ENCODE measurements at places on chromosomes 2 and 18. TPM values are rescaled to one million over a fixed set of nuclear protein-coding genes. Genes with fewer than 3 reads are reported as not detected.

GRCh38 chr2:102144128-102144527 lies 1.6 kb downstream of the IL1R1 start:
- no peaks in the 10 kb centered on the region for H3K4me1 ChIP-seq
- no peaks in the 10 kb centered on the region for H3K36me3 ChIP-seq
- H3K4me3 ChIP-seq, result no peak overlapping the region
- peaks cover 36% of the 10 kb centered on the region for H3K27me3 ChIP-seq
- H3K27ac ChIP-seq, result no peak overlapping the region

Gene LOXHD1
- 25.5 TPM for total RNA-seq

GRCh38 chr18:33839452-33840211 lies 261.6 kb downstream of the ASXL3 start:
- no peaks in the 10 kb centered on the region for H3K36me3 ChIP-seq
- no peak overlapping the region for H3K27ac ChIP-seq

Gene ELMOD3
- 16.4 TPM for total RNA-seq

Gene SPHKAP
- total RNA-seq, result 10.3 TPM
